Mesenteric fat pad (tissue), 1 donor: ENCODE measurements at places on chromosomes 12 and 14.

GRCh38 chr12:96308881-96309280, 91.4 kb downstream of the CDK17 start:
- no peak for DNase-seq

GRCh38 chr14:95522116-95522515, 5.7 kb upstream of the SYNE3 start:
- no peak for DNase-seq

- DNase-seq, result peak; percentile 75
These were observed 4.1 kb downstream of the IFI27 start for GRCh38 chr14:94114589-94115057.

GRCh38 chr12:97638739-97639138, 176.1 kb downstream of the RMST start:
- DNase-seq, result no peak
